ENCODE measurements at places on chromosomes 6 and 20.

- no peak for DNase-seq
Measured at GRCh38 chr6:33384581-33385020, 7.0 kb upstream of the KIFC1 start.

- DNase-seq, result no peak
Measured at GRCh38 chr6:41798901-41799558, 11.5 kb downstream of the TOMM6 start.

GRCh38 chr6:15090745-15091384 lies 155.0 kb upstream of the JARID2 start:
- DNase-seq, result no peak

GRCh38 chr6:27126046-27126814 lies 121.3 kb upstream of the PRSS16 start:
- DNase-seq, result no peak

- no peak for DNase-seq
Measured at GRCh38 chr6:26123947-26124780, 36.9 kb downstream of the HFE start.

- no peak for DNase-seq
Measured at GRCh38 chr20:36384022-36384619, 78.0 kb downstream of the DLGAP4 start.

DNA sequence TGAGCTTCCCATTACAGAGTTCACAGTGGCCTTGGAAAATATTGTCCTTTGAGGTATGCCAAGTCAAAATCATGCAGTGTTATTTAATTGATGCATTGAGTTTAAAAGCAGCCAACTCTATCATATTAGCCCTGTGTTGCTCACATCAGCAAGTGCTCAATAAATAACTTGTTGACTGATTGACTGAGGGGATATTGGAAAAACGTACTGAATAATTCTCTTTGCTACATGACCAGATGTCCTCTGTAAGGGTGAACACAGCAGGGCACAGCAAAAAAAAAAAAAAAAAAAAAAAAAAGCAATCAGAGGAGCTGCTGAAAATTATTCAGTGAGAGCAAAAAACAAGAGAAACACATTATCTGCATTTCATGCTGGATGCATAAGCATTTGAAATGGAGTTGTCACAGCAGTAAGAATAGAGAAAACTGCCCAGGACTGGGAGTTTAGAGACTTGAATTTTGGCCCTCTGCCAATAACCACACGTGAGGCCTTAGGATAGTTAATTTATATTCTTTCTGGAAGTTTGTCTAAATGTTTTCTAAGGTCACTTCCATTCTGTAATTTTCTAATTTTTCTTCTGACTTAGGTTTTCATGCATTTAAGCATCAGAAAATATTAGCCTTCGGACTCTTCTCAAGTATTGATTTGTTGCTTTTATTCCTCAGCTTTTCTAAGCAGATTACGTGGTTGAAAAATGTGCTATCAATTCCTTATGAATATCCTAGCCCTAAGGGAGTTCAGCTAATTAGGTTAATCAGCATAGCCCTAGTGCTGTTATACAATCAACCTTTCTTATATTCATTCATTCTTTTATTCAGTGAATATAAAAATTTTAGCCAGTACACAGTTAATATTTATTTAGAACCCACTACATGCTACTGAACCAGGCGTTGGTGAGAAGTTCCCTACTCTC lies 246.8 kb upstream of the STXBP5 start:
- no peak for DNase-seq
